NCI-H1930 (cell line): ENCODE measurements at places on chromosomes 12 and 14.

- peak; percentile 13 for DNase-seq
Observed at GRCh38 chr12:74983917-74984316, 225.7 kb downstream of the KCNC2 start.

- DNase-seq, result no peak
Observed at GRCh38 chr12:51160814-51161459, 12.0 kb downstream of the TFCP2 start.

GRCh38 chr12:843609-844008 lies 91.2 kb downstream of the WNK1 start:
- DNase-seq, result no peak

DNA sequence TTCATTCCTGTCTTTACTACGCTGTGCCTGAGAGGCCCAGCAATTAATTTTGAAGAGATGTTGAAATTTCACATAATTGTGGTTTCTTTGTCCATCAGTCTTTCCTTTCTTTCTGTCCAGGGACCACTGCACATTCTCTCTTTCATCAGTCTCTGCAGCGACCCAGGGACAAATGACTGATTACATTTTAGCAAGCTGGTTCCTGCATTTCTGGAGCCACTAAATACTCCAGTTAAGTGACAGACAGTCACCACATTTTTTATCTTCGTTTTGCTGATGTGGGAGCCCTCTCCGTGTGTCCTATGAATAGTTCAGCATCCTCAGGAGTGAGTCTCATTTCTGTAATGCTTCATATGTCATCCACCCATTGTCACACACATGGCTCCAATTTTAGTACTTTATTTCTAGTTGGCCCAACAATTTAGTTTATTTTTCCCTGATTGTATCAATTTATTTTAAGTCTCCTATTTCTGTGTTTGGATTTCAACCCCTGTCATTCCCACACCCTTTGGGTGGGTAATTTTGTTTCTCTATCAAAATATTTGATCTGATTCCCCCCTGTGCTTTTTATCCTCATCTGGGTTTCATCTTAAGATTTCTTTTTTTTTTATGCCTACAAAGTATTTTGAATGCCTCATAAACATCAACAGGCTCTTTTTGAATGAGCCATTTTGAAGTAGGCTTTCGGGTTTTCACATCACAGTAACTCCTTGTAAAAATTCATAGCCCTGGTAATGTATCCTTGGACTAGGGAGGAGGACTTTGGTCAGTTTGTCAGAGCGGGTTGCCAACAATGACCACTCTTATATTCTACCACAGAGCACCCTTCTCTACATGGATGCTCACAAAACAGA lies 1196.5 kb downstream of the GALC start:
- DNase-seq, result no peak

DNA sequence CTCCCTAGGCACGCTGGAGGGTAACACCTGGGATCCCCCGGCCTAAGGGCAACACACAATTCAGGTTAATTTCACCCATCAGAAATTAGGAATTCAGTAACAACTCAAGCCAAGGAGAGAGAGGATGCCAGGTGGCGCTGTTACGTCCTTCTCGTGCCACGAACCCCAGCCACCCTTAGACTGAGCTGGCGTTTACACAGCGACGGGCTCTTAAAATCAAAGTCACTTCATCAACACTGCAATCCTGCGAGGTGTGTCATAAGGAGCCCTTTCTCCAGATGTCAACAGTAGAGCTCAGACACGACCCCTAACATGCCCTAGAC lies 110.6 kb upstream of the TMEM132D start:
- peak; percentile 13 for DNase-seq

DNA sequence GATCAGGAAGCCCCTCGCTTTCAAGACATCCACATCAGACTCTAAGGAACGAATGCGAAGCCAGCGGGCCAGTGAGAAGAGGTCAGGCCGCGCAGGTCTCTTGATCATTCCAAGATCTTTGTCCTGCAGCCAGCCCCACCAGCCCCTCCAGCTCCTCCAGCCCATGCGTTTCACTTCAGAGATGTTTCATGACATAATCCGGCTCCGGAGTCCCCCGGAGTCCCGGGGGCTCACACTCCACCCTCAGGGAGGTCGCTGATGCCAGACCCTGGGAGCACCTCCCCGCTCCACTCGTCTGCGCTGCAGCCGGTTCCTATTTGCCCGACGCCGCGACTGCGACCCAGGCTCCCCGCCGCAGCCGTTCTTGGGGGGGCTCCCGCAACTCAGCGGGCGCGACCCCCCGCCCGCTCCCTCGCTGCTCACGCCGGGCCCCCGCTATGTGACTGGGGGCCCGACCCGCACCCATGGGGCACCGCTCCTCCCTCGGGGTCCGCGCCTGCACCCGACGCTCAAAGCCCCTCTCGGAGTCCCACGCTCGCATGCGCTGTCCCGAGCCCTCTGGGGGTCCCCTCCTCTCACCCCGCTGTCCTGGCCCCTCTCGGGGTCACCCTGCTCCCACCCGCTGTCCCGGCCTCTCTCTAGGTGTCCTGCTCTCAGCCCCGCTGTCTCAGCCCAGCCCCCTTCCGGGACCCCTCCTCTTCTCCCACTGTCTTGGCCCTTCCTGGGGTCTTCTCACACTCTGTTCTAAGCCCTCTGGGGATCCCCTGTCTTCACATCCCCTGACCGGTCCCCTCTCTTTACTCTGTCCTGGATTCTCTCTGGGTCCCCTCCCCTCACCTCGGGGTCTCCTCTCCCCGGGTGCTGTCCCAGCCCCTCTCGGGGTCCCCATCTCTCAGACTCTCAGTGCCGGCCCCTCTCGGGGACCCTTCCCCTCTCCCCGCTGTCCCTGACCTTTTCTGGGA lies 1.1 kb downstream of the TAOK3 start:
- no peak for DNase-seq
